ENCODE measurements at places on chromosomes 5 and 9.

DNA sequence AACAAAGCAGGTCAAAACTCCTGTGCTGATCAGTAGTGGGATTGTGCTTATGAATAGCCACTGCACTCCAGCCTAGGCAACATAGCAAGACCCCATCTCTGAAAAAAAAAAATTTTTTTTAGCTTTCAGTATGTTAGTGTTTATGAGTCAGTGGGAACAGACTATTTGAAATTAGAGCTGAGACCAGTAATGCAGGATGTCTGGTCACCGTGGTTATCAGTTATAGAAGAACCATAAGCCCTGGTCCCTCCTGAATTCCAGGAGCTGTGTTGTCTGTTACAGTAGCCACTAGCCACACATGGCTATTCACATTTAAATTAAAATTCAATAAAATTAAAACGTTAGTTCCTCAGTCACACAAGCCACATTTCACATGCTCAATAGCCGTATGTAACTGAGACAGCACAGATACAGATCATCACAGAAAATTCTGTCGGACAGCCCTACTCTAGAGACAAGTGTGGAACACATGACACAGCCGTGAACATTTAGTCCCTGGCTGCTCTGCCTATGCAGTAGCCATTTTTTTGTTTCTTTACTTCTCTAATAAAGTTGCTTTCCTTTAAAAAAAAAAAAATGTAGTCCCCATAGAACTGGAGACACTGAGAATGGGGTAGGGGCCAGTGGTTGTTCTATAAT is 96.1 kb upstream of the SAP30L start:
- DNase-seq = no peak

DNA sequence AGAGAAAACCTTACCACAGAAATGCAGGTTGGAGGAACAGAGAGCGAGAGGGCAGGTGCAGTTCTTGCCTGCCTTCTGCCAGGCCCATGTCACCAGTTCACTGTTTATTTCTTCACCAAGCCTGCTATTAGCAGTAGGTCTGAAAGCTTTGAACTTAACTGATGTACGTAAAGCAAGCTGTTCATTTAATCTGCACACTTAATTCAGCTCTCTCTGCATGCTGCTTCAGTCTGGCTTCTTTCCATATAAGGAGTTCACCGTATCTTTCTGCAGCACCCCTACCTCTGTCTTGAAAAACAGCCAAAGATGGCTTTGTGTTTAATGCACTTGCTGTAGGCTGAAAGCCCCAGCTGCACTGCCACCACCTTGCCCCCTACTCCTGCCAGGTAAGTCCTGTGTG is 205.1 kb downstream of the RAB3C start:
- DNase-seq = no peak

- no peak for DNase-seq
These were observed 128.0 kb downstream of the RFX3 start for GRCh38 chr9:3397766-3398165.

- peak; percentile 24 for DNase-seq
These were observed 580 bp downstream of the ERAP1 start for GRCh38 chr5:96807075-96807654.

GRCh38 chr9:23447166-23447565 is 378.9 kb downstream of the ELAVL2 start:
- DNase-seq = no peak

DNA sequence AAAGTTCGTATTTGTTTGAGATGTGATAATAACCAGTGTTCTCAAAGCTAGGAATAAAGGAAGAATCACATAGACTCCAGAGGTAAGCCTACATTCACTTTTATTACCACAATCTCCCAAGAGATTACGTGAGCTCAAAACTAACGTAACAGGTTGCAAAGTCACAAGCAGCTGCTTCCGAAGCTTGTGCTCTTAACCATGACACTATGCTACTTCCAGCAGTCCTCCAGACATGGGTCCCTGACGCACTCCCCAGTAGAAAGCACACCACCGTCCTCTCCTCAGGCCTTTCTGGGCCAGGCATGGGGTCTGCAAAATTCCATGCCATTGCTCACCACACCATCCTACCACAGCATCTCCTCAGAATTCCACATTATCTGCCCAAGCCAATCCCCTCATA is 84.6 kb downstream of the PAX5 start:
- DNase-seq = no peak

All from amniotic stem cell (primary cell).